ENCODE measurements at places on chromosomes 5 and 9.

DNA sequence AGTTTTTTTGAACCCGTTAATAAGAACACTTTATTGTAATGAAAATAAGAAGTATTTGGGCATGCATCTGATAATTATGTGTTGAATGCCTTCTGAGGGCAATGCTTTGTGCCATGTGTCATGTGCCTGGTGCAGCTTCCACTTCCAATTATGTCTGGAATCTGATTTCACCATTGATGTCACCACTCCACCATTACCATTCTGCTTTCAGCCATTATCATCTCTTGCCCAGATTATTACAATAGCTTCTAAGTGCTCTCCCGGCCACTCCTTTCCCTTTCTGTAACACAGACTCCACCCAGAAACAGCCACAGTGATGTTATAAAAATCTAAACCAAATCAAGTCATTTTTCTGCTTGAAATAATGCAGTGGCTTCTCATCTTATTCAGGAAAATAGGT lies 171.7 kb downstream of the C9orf152 start:
- DNase-seq, result no peak

DNA sequence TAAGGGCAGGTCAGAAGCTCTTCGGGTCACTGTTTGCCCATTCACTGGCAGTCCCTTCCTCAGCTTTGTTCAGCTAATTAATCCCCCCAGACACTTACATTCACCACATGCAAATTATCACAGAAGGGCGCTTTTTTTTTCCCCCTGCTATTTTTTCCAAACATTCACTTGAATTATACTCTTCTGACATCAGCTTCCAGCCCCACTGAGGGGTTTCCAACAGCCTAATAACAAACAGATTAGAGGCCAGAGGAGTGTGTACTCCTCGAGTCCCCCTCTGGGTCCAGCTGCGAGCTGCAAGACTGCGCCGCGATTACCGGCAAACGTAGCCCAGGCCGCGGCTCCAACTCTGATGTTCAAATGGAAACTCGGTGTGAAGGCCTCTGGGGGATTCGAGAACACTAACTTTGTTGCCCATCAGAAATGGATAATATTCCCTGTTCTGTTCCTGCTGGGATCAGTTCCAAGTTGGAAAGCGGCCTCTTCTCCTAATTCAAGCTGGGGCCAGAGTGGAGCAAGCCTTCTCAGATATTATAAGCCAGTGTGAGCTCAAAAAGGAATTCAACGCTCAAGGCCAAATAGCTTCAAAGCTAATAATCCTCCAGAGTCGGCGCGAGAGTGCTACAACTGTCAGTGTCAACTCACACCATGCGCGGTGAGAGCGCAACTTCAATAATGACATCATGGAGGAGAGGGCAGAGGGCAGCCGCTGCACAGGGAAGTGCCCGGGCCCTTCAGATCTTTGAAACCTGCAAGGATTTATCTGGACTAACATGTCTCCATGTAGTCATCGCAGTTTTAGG lies 560.8 kb downstream of the BNC2 start:
- peak; percentile 48 for DNase-seq

DNA sequence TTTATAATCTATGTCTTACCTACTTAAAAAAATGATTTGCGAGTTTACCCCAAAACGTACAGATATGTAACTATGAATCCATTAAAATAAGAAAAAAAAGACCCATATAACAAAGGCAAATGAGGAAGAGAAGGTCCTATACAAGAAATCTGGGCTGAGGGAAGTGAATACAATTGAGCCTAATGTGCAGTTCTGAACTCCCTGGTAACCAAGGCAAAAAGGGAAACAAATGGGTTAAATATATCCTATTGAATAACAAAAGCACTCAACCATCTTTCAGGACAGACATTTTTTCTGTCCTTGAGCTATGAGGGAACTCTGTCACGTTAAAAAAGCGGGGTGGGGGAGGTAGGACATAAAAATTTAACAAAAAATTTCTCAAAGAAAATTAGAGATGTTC lies 78.6 kb downstream of the PTPN3 start:
- DNase-seq, result no peak

GRCh38 chr9:75591972-75592371 lies 298.5 kb upstream of the PCSK5 start:
- no peak for DNase-seq

GRCh38 chr5:16392718-16393117 lies 72.9 kb downstream of the ZNF622 start:
- no peak for DNase-seq

DNA sequence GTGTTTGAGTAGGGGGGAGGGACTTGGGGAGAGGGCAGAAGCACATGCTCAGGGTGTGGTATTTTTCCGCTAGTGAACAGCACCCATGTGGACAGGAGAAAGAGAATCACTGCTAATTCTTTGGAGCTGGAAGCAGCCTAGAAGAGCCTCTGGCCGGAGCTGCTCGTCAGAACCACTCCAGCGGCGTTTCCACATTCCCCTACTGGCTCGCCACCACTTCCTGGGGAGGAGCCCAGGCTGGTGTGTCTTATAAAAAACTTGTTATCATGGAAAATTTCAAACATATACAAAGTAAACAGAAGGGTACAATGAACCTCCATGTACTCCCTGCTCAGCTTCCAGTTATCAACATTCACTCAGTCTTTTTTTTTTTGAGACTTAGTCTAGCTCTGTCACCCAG lies 26.7 kb downstream of the LHX2 start:
- DNase-seq, result no peak

DNA sequence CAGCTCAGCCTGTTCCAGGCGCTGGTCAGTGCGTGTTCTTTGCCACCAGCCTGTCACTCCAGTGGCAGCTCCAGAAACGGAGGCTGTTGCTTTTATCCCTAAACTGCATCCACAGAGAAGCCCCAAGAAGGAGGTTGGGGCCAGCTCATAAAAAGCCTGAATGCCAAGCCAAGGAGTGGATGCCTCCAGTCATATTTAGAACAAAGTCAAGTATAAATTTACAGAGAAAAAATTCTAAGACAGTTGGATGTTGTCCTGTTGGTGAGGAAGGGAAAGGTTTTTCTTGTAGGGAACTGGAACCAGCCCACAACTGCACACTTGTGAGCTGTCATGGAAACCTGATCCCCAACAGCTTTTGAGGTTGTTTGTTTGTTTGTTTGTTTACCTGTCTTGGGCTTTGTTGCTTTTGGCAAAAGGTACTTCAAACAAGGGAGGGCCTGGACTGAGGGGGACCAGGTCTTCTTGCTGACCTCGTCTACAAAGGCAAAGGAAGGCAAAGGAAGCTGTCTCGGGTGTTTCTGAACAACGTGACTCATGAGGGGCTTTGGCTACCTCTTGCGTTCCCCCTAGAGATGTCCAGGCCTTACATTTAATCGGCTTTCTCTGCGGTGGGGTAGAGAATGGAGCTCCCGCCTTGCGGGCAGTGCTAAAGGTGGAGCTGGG lies 36.7 kb downstream of the OLFML2A start:
- no peak for DNase-seq

DNA sequence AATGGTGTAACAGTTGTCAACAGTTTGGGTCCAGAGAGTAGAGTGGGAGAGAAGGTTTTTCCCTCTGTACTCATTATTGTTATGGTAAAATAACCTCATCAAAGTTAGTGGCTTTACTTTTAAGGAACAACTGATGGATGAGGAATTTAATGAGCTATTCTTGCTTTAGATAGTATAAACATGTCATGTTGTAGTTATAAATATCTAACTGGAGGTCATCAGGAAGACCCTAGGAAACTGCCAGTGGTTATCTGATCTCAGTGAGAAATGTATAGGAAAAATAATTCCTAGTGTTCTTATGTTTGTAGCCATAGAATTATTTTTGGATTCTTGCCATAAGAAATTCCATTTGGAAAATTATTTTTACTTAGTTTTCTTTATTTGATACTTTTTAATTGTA lies 4.1 kb downstream of the ERCC6L2 start:
- DNase-seq, result no peak

DNA sequence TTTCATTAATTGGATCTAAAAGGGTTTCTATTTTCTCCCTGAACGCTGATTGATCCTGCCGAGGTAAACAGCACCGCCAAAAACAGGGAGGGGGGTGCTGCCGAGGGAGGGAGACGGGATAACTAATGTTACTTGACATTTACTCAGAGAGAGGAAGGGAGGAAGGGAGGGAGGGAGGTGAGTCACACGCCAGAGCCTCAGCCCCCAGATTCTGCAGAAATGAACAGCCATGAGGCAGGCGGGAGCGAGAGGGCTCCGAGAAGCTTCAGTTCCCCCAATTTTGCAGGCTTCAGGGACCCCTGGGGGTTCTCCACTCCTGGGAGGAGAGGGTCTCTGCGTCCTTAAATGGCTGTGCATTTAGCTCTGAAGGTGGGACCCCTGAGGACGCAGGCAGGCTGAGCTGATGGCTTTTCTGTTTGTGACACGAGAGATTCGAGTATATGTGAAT lies 59.1 kb upstream of the IER5L start:
- peak; percentile 65 for DNase-seq

- peak; percentile 1 for DNase-seq
Observed at GRCh38 chr5:165127941-165128340, 1622.5 kb downstream of the MAT2B start.

DNA sequence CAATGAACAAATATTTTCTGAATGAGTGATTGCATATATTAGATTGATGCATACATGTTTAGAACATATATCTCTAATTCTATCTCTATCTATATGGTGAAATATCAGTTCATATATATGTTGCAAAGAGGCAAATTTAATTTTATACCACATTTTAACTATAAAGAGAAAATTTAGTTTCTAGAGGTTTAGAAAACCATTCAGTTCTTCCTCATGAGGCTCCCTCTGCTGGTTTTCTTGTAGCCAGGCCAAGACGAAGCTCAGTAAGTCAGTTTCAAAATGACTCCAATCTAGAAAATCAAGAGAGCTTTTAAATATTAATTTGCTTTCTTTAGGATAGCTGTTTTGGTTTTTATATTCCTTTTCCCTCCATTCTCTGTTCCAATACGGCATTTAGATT lies 312.1 kb downstream of the TMEM232 start:
- DNase-seq, result peak; percentile 16

GRCh38 chr9:81823672-81824554 lies 104.3 kb upstream of the SPATA31D4 start:
- no peak for DNase-seq

DNA sequence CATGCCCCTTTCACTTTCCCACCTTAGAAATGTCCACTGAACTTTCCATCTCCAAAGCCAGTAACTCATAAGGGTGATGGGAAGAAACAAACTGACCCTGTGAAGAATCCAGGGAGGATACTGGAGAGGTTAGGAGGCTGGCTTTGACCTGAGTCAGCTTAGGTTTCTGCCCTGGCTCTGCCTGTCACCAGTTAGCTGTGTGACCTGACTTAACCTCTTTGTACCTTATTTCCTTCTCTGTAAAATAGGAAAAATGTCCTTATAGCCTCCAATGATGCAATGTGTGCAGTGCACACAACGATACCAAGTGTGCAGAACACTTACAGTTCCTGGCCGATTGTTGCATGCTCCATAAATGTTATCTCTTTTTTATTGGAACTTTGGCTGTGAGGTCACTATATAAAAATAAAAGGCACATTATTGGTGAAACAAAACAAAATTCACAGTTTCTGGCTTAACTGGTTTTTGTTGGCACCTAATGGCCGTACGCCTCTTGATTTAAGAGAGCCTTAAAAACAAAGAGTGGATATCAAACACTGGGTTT lies 37.8 kb downstream of the GABRP start:
- DNase-seq, result no peak

GRCh38 chr5:151483647-151484046 lies 36.2 kb downstream of the SLC36A1 start:
- DNase-seq, result no peak

- no peak for DNase-seq
Observed at GRCh38 chr5:5521478-5521877, 99.0 kb downstream of the ICE1 start.

GRCh38 chr5:39498278-39498952 lies 73.6 kb upstream of the DAB2 start:
- peak; percentile 53 for DNase-seq

DNA sequence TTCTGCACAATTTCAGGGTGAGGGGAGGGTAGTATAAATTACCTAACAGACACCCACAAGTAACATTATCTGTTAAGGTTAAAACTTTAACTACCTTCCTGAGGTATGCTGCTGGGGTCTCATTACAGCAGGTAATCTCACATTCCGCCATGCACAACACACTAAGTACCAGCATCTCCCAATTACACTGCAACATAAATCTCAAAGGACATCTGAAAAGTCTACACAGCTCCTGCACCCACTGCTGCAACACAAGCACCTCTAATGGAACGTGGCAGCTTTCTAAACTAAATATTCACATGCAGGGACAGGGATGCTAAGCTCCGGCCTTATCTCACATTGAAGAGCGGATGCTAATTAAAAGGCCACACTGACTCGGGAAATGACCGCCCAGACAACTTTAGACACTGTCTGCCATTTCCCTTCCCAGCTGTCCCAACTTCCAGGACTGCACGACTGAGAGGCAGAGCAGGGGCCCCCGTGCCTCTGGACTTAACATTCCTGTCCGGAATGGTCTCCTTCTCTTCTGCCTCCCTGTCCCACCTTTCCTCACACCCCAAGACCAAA lies 45.9 kb downstream of the PSMB7 start:
- DNase-seq, result no peak

DNA sequence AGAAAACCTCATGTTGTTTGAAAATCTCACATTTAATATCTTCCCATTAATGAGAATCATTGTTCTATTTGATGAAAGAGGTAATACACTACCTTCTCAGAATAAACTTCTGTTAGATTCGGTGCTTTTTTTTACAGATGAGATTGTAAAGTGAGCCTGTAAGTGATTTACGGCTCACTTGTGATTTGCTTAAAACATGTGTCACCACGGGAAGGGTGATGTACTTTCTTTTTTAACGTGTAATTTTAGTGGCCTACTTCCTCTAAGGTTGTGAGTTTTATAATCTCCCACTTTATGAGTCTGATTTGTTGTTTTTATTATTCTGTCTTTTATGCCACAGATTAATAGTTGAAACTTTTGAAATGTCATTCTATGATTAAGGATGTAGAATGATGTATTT lies 15.9 kb downstream of the ANXA1 start:
- no peak for DNase-seq

- peak; percentile 82 for DNase-seq
Observed at GRCh38 chr9:92384375-92384774, 20.0 kb downstream of the OGN start.

DNA sequence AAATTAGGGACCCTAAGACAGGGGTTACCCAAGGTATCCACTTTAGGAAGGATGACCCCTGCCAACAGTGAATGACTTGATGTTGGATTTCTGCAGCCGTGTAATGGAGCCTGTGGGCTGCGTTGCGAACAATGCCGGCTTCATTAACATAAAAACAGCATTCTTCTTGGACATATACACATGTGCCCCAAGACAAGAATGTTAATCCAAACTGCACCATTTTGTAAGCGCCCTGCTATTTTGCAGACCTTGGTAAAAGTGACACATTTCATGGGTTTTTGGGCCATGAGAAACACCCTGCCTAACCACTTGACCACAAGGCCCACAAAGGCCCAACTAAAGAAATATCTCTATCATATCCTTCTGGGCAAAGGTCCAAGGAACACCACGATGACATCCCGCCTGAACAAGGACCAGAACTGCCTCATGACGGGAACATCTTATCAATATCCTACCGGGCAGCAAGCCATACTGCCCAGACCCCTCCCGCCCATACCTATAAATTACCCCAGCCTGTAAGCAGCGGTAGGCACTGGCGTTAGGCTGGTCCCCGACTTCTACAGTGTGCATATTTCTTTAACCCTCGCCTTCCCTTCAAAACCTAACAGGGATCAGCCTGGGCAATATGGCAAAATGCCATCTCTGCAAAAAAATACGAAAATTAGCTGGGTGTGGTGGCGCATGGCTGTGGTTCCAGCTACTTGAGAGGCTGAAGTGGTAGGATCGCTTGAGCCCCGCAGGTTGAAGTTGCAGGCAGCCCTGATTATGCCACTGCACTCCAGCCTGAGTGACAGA lies 9.7 kb upstream of the PDCD1LG2 start:
- DNase-seq, result peak; percentile 71

Data from fibroblast of skin of back (primary cell).